NCI-H774 (cell line): ENCODE measurements at places on chromosomes 3 and 15.
A peak's percentile ranks its signal among the peaks of the same experiment; 100 is the strongest.

DNA sequence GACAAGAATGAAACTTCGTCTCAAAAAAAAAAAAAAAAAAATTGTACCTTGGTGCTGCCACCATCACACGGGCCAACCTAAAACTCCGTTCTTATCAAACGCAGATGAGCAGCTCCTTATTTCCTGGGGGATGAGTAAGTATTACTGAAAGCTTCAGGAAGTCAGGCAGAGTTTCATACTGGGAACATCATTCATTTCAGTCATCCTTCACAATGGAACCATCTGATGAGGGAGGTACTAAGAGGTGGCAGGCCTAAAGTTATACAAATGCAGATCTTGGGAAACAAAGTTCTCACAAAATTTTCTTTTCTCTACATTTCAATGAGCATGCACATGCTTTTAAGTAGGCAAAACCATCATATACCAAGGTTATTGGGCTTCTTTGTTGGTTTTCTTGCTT is 636.0 kb upstream of the LMCD1 start:
- DNase-seq = no peak

GRCh38 chr3:9600597-9600996 is 47.0 kb upstream of the LHFPL4 start:
- DNase-seq = peak; percentile 54

DNA sequence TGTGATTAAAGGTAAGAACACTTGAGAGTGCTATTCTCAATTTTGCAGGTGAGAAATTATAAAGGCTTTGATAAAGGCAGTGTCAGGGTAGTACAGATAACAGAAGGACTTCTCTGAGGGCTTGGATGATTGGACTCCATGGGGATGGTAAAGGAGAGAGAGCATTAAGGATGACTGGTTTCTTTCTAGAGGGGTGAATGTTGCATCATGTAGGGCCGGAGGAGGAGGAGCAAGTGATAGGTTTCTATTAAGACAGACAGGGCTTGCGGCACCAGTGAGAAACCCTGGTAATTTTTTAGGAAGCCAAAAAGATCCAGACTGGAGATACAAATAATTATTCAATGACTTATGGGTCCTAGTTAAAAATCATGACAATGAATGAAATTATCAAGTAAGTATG is 230.7 kb upstream of the MME start:
- DNase-seq = no peak

- DNase-seq = no peak
These were observed 162.5 kb upstream of the BFSP2 start for GRCh38 chr3:133237380-133237779.

- no peak for DNase-seq
These were observed 34.8 kb downstream of the IGF1R start for GRCh38 chr15:98682992-98683701.

GRCh38 chr3:75101329-75102147 is 487.1 kb upstream of the CNTN3 start:
- no peak for DNase-seq

GRCh38 chr3:16912400-16913263 is 27.9 kb downstream of the PLCL2 start:
- no peak for DNase-seq

- DNase-seq = no peak
These were observed 217.4 kb upstream of the CD96 start for GRCh38 chr3:111324645-111325044.

- DNase-seq = no peak
These were observed 453 bp upstream of the CCDC14 start for GRCh38 chr3:123961508-123961856.
